ENCODE measurements at places on chromosomes 4 and X.

- no peak for DNase-seq
These were observed 7.9 kb upstream of the KLF3 start for GRCh38 chr4:38656111-38656510.

DNA sequence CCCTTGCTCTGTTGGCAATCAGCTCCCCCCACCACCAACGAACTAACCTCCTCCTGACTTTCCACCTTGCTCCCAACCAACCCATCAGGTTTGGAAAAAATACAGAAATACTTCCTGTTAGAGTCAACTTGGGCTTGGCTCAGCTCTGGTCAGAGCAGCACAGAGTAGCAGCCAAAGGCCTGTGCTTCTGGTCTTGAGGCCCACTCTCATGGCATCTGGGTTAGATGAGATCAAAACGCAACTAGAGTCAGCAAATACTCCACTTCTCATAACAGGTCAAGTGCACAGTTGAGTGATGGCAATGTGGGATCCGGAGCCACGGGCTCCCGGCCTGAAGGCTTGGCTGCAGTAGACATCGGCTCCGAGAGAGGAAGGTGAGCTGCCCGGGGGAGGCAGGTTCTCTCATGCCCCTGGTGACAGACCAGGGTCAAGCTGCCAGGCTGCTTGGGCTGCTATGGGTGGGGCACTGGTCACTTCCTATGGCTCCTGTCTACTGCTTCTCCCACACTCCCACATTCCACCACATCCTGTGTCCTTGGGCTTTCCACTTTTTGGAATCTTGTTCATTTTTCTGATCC is 34.8 kb downstream of the ZNF185 start:
- DNase-seq = no peak

- DNase-seq = no peak
These were observed 274.3 kb downstream of the DMD start for GRCh38 chrX:32937043-32937442.

GRCh38 chr4:127846765-127847164 is 33.9 kb upstream of the PLK4 start:
- DNase-seq = no peak

GRCh38 chr4:168886351-168886750 is 123.7 kb downstream of the CBR4 start:
- no peak for DNase-seq

- DNase-seq = no peak
These were observed 390.1 kb downstream of the ADAM29 start for GRCh38 chr4:175308236-175308635.

DNA sequence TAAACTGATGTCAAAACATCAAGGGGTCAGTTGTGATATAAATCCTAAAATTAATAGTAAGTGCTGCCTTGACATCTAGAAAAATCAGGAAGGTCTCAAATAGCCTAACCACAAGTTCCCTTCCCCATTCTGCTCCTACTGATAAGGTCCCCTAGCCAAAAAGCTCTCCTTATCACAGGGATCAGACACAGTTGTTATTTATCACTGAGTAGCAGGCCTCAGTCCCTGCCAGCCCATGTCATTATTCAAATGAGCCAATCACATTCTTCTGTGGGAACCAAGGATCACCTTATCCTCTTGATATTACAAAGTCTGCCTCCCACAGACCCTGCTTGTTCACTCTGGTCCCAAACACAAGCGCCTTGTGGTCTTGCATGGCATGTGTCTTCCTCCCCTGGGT is 23.3 kb upstream of the TMEM255A start:
- DNase-seq = no peak

DNA sequence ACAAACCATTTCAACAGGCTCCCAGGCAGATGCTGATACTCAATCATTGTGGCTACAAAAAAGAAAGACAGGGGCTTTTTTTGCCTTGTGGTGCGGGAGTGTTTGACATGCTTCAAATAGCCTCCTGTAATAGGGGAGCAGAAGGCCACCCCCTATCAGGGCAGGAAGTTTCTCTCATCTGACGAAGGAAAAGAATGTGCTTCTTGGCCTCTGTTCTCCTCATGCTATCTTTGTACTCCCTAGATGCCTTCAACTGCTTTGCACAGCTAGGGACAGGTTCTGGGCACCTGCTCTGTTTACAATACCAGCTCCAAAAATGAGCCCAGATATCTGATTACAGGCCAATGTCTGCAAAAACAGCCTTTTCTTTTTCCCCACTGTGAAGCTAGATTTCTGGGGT is 391.1 kb downstream of the STIM2 start:
- DNase-seq = no peak

DNA sequence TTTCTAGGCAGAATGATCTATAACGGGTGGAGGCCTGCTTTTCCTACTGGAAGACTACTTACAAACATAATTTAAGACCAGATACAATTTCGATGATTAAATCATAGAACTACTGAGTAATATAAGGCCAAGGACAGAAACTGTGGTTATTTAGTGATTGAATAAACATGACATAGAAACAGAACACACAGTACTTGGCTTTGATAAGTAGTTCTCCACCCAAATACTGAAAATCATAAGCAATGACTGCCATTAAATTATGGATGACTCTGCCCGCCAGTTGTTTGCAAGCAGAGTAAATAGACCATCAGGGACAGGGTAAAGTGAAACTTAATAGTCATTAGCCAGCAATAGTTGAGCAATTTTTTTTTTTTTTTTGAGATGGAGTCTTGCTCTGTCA is 17.2 kb upstream of the SMIM14 start:
- DNase-seq = no peak

DNA sequence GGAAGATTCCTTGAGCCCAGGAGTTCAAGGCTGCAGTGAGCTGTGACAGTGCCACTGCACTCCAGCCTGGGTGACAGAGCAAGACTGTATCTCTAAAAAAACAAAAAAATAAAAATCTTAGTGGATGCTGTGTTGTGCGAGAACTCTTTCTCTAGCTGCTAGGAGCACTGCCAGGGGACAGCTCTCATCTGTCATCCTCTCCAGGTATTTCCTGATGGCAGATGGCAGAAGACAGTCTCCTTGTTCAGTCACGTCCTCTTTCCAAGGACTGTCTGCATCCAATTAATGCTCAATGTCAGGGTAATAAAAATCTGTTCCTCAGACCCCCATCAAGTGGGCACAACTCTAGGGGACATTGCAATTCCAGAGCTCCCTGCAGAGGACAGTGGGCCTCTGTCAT is 29.2 kb downstream of the PPM1K start:
- DNase-seq = no peak

DNA sequence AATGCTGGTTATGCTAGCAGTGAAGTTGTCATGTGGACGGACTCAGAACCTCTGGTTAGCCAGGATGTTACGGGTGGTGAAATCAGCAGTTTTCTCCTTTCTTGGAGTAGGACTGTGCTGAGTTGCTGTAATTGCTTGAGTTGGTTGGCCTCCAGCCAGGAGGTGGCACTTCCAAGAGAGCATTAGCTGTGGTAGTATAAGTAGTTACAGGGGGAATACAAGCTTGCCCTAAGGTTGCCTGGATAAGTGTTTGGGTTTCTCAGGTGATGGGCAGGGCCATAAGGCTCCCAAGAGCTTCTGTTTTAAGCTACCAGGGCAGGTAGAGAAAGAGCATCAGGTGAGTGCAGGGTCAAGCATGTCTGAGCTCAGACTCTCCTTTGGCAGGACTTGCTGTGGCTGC is 103.0 kb downstream of the ZNF518B start:
- no peak for DNase-seq

DNA sequence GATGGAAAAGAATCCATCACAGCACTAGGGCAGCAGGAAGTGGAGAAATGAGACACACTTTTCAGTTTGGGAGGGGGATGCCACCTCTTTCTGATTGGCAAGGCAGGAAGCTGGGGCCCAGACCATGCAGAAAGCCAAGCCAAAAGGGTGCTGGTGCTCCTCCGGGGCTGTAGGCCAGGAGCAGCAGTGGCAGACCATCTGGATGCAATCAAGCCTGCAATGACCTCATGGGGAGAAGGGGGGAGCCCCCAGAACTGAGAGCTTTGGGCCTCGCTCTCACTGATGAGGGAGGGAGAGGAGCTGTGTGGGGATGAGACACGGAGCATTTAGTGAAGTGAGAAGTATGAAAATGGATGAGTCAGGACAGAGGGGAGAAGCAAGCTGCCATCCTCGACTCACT is 141.3 kb upstream of the NALF2 start:
- no peak for DNase-seq

- DNase-seq = no peak
These were observed 182.7 kb downstream of the PABPC4L start for GRCh38 chr4:134018846-134019245.

- DNase-seq = no peak
These were observed 29.8 kb upstream of the C1QTNF7 start for GRCh38 chr4:15398001-15398400.

DNA sequence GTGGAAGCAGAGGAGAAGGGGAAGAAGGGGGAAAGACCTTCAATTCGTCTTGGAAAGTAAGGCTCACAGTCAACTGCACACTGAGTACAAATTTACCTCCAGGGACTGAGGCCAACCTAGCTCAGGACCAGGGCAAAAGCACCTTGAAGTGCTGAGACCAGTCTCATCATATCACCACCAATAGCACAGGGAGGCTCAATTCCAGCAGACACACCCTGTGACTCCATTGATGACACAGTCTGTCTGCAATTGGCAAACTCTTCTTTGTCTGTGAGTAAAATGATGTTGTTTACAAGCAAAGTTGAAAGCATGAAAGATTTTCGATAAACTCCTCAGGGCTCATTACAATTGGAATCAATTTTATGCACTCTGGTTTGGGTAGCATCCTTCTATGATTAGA is 32.3 kb downstream of the TRIML1 start:
- DNase-seq = no peak

- no peak for DNase-seq
These were observed 54.0 kb downstream of the SNX25 start for GRCh38 chr4:185263419-185263818.

- no peak for DNase-seq
These were observed 98.8 kb downstream of the NPNT start for GRCh38 chr4:105994061-105994460.

DNA sequence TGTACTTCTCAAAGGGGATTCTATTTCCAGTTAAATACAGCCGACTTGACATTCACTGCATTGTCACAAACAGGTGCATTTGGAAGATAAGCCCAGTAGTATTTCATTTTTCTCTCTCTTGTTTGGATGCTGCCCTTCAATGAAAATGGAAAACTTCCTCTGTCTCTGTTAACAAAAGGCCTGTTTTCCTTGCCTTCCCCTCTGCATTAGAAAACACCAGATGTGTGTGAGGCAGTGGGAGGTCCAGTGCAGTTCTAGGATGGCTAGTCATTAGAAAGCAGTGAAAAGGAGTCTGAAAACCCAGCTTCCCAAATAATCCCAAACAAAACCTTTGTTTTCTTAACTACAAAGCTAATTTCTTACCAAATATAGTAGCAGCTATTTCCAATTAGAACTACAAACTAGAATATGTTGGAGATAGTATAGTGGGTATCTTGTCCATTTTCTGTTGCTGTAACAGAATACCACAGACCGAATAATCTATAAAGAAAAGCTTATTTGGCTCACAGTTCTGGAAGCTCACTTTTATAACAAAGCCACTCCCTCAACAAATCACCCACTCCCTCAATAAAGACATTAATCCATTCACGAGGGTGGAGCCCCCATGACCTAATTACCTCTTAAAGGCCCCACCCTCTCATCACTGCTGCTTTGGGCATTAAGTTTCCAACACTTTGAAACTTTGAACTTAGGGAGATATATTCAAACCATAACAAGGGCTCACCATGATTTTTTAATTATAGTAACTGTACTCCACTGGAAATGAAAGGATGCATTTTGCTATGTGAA is 452.1 kb upstream of the RPS6KA3 start:
- DNase-seq = no peak

DNA sequence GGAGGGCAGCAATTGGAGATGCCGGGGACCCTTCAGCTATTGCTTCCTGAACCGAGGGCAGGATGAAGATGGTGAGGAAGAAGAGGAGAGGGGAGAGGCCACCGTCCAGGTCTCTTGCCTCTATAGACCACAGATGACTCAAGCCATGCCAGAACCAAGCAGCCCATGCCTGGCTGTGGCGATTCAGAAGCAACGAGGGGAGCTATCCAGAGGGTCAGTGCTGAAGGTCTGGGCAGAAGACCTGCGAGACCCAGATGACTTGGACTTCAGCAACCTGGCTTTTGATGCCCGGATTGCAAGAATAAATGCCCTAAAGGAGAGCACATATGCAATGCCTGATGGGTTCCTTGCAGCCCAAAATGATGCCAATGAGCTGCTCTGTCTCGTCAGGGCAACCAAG is 70.2 kb upstream of the PRPS2 start:
- DNase-seq = no peak

DNA sequence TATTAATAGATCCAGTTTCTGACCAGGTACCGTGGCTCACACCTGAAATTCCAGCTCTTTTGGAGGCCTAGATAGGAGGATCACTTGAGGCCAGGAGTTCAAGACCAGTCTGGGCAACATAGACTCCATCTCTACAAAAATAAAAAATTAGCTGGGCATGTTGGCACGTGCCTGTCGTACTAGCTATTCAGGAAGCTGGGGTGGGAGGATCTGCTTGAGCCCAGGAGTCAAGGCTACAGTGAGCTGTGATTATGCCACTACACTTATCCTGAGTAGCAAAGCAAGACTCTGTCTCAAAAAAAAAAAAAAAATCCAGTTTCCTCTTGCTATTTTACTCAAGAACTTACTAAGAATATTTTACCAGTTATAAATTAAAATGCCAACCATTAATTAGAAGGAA is 91.7 kb downstream of the SLC10A6 start:
- no peak for DNase-seq

GRCh38 chr4:12445711-12446235 is 1017.1 kb upstream of the HS3ST1 start:
- no peak for DNase-seq

- DNase-seq = no peak
These were observed 667.5 kb downstream of the GRXCR1 start for GRCh38 chr4:43560047-43560446.

DNA sequence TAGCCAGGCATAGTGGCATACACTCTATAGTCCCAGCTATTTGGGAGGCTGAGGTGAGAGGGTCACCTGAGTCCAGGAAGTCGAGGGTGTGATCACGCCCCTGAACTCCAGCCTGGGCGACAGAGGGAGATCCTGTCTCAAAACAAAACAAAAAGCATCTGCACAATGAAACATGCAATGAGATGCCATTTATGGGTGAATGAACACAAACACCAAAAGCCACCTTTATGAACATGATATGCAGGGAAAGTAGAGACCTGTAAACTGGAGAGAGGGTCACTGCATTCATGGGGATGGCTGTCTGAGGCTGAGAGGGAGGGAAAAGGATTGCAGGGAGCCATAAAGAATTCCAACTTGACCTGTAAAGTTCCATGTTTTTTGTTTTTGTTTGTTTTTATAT is 70.7 kb downstream of the EVC start:
- DNase-seq = no peak

DNA sequence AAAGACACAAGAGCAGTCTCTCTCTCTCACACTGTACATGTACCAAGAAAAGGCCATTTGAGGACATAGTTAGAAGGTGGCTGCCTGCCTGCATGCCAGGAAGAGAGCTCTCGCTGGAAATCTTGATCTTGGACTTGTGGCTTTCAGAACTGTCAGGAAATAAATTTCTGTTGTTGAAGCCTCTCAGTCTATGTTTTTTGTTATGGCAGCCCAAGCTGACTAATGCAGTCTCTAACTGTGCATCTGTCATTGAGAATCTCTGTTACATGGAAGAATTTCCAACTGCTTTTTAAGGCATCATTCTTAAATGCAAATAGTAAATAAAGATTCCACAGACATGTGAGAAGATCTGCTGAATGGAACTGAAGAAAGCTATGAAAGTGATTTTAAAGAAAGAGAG is 198.3 kb downstream of the PCDH10 start:
- no peak for DNase-seq

Data from stimulated activated CD8-positive, alpha-beta memory T cell treated with anti-CD3 and anti-CD28 coated beads, Interleukin-7, amount 100 ng/mL, for 24 hours (primary cell).